Anterior cingulate cortex (tissue), 58 donors: ENCODE measurements at places on chromosomes 12 and 14.

GRCh38 chr14:33794791-33795305 lies 156.0 kb downstream of the EGLN3 start:
- no peak for DNase-seq

DNA sequence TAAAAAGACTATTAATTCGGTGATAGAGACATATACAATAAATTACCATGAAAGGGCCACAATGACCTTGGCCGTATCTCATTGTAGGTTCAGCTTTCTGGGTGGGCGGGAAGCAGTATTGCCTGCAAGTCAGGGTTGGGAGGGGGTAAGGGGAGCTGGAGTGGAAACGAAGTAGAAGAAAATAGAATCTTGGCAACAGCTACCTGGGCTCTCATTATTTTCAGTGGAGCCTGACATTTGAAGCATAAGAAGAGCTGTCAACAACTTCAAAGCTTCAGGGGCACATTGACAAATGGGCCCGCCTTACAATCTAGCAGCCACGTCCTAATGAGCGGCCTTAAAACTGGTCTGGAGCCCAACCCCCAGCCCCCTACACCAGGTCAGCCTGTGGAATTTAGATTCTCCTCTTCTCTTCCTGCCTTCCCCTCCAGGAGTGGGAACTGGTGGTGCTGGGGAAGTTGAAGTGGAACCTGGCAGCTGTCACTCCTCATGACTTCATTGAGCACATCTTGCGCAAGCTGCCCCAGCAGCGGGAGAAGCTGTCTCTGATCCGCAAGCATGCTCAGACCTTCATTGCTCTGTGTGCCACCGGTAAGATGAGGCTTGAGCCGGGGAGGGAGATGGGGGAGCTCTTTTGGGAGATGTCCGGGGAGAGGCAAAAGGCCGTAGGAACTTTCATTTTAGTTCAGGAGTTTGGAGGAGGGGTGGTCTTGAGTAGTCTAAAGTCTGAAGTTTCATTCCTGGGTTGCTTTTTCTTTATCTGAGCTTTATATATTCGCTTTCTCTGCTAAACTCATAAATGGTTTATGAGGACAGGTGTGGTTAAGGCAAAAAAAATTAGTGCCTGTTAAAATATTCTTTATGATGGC lies 5.0 kb downstream of the CCND2 start:
- DNase-seq: no peak

DNA sequence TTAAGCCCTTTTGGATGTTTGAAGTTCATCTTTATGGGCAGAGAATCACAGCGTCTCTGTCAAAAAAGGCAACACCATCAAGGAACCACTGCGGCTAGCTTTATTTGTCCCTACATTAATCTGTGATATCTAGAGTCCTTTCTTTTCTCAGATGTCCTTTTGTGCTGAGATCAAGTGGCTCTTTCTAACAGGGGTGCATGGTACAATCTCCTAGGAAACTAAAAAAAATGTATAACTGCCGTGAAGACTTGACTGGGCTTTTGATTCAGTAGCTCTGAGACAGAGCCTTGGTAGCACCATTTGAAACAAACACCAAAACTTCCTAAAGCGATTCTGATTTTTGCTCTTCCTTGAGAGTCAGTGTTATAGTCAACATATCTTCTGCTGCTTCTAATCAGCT lies 33.3 kb downstream of the KCNK13 start:
- DNase-seq: no peak

DNA sequence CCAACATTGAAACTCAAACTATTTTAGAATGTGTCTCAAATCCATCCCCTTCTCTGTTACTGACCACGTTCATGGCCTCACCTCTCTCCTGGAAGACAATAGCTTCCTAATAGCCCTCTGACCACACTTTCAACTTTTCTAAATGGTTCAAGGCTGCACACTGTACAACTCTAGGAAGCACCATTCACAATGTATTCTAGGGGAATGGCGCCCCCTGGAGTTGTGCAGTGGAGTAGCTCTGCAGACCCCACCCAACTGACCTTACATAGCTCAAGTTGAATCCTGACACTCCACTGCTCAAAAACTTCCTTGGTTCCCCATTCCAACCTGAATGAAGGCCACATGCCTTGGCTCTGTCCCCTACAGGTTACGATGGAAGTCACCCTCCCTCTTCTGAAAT lies 77.6 kb downstream of the GAS2L3 start:
- DNase-seq: no peak

- no peak for DNase-seq
Measured at GRCh38 chr14:51167587-51168214, 72.3 kb upstream of the TMX1 start.

DNA sequence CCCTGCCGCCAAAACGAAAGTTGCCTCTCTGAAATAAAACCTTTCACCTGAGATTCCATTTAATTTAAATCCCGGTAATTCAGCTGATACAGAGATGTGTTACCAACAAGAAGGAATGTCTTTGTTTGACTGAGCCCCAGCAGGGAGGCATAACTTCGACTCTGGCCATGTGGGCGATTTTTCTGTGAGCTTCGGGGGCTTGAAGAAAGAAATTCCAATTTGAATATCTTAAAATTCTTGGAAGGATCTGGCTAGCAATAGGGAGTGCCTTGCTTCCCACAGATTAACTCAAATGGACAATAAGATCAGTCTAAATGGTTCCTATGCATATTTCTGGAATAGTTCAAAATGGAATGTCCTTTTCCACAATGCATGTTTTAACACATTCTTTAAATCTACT lies 252.5 kb upstream of the TMPO start:
- no peak for DNase-seq

GRCh38 chr12:116055895-116056607 lies 221.4 kb downstream of the MED13L start:
- no peak for DNase-seq

DNA sequence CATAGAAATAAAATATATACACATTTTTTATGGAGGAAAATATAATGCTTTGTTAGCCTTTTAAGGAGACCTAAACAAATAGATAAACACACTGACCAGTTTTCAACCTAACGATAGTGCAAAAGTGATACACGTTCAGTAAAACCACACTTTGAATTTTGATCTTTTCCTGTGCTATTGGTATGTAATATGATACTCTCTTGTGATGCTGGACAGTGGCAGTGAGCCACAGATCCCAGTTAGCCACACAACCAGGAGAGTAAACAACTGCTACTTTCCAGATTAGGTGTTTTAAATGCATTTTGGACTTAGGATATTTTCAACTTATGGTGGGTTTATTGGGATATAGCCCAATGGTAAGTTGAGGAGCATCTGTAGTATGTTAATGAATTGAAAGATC lies 243.1 kb downstream of the ERC1 start:
- DNase-seq: no peak

DNA sequence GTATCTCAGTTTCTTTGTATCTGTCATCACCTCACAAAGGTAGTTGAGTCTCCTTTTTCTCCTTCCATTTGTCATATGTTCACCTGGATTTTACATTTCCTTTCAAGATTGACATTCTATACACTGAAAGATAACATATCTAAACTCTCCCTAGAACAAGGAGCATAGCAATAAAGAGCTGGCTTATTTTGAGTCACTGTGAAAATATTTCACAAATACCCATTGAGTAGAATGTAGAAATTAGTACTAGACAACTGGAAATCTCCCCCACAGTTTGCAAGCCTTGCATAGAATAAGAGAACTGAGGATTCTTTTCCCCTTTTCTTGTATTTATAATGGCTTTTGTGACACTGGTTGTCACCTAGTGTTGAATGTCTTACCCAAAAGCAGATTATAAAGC lies 111.2 kb downstream of the KICS2 start:
- DNase-seq: no peak

- DNase-seq: peak; percentile 84
Measured at GRCh38 chr14:69726761-69727511, 40.0 kb upstream of the SRSF5 start.

DNA sequence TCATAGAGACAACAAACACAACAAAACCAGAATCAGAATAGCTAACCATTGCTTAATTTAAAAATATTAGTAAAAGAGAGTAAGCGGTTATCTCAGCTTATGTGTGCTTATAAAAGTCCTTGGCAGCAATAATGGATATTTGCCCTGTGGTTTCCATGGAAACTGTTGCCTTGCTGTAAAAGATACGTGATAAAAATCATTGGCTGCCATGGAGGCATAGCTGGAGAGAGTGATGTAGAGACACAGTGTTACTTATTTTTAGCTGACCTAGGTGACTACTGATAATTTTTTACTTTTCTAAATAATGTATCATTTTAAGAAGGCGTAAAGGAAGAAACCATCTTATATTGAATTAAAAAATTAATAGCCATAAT lies 92.9 kb downstream of the ERC1 start:
- no peak for DNase-seq

- DNase-seq: no peak
Measured at GRCh38 chr14:88228522-88229236, 94.4 kb downstream of the KCNK10 start.

DNA sequence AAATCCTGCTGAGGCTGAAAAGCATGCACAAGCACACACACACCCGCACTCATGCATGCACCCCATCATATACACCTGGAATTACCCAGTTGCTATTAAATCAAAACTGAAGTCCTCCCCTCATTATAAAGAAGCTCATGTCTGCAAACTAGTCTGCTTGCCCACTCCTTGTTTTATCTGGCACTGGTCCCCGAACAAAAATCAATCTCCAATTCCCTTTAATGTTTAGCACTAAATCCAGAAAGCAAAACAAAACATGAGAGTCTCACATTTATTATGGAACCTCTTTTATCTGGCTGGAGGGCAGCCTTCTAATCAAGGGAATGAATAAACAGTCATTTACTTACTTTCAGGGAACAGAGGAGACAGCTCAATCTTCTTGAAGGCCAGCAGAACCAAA lies 1093.4 kb upstream of the FLRT2 start:
- DNase-seq: no peak

DNA sequence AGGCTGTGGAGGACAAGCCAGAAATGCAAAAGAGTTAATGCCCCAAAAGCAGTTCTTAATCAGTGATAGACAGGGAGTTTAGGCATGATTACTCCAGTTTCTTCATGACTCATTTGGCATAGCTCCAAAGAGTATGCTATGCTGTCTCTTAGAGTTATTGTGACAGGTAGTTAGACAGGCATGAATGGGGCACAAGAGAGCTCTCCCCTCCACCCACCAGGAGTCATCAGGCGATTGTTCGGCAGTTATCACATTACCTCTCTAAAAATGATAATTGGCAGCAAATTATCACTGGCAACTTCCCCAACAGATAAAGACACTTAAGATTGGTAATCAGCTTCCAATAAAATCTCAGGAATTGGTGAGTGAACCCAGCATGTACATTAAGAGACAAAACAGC lies 320.1 kb downstream of the DAD1 start:
- DNase-seq: no peak

DNA sequence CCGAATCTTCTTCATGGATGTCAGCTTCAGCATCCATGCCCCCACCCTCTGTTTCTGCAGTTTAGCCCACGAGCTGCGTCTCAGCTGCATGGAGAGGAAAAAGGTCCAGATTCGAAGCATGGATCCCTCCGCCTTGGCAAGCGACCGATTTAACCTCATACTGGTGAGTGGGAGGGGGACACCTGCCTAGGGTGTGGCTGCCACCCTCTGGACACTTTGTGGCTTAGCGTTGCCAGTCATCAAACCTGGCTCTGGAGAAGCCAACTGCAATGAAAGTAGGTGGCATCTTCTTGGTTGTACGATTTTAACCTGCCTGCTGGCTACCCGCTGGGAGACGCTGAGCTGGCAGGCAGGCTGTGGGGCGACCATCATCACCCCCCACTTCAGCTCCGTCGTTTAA lies 16.7 kb downstream of the DCAF4 start:
- DNase-seq: no peak

DNA sequence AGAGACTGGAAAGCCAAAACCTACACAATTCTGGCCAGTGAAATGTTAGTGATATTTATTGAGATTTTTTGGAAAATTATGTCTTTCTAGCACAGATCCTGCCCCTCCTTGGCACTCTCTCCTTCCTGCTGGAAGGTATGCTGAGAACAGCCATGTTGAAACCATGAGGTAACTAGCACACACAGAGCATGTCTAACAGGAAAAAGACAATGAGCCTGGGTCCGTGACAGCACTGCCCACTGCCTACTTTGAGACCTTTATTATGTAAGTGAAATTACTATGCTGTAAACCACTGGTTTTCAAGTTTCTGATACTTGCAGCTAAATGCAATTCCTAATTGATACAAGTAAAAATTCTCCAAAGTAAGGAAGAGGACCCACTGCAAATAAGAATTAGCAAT lies 81.6 kb upstream of the SINHCAF start:
- no peak for DNase-seq

- DNase-seq: no peak
Measured at GRCh38 chr12:94433744-94434143, 25.9 kb downstream of the CEP83 start.

DNA sequence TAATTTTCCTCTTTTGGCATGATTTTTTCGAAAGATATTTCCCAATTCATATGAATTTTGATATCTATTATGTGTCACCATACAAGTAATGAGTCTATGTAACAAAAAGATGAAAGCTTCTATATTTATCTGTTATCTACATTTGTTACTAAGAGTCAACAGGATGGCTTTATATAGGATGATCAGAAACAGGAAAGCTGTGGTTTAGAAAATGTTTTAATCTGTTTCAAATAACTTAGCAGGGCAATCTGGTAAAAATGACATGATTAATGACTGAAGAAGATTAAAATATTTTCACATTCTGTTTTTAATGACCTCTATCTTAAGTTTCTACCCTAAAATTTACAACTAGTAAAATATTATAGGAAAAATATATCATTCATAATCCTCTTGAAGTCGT lies 105.8 kb downstream of the MSRB3 start:
- no peak for DNase-seq

DNA sequence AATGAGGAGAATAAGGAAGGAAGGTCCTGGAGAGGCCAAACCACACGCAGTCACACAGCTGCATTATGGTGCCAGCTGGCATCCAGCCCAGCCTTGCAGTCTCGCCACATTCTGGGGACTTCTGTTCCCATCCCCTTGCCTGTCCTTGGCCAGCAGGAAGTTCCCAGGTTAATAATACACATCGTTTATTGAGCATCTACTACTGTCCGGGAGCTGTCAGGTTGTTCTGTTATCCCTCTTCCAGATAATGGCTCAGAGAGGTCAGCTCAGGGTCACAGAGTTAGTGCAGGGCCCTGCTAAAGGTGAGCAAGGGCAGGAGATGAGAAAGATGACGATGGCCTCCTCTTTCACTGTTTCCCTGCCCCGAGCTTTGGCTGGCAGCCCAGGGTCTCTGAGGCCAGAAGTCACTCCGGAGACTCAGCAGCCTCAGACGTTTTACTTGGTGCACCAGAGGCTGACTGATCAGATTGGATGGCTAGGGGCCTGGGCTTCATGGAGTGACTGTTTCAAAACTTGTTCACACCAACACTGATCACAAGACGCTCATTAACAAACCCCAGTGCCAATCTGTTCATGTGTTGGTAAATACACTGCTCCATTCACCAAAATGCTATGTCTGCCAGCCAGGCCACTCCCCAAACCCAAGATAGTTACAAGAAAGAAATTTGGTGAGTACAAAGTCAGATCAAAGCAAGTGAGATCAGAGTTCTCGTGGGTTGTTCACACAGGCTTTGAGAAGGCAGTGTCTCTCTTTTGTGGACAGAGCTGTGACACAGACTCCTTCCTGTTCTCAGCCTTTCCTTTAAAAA lies 79.2 kb downstream of the B4GALNT3 start:
- DNase-seq: no peak
